ENCODE measurements at places on chromosomes 13 and 19.

- DNase-seq: peak; percentile 79
Observed at GRCh38 chr19:48390188-48391099, 907 bp downstream of the KDELR1 start.

- no peak for DNase-seq
Observed at GRCh38 chr19:39133431-39134270, 8.1 kb downstream of the PAK4 start.

- DNase-seq: no peak
Observed at GRCh38 chr13:54445453-54445852, 1416.8 kb downstream of the OLFM4 start.

DNA sequence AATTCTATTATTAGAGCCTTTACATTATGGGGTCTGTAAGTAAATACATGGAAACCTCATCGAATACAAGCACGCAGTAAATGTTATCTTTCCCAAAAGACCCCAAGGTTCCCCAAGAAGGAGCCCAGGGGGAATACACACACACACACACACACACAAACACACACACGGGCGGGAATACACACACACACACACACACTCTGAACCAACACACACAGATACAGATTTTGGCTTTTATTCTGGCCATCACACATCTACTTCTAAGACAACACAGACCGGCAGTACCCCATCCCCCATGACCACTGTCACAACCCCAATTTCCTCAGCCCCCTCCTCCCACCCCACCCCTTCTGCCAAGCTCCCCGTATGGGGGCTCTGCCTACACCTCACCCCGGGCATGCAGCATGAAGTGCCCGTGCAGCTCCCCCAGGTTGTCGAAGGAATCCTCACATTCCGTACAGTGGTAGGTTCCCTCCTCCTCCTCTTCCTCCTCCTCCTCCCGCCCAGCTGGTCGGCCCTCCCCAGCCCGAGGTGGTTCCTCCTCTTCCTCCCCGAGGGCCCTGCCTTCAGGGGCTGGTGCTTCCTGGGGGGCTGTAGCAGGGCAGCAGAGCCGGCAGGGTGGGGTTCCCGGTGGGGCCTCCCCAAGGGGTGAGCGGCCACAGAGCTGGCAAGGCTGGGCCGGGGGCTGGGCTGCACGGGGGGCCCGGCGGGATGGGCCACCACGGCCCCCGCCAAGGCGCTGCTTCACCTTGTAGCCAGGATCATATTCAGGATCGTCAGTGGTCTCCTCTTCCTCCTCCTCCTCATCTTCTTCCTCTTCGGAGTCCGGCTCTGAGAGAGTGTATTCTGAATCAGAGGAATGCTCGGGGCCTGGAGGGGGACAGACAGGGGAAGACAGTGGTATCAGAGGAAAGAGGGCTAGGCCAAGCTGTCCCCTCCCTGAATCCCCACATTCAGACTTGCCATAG lies 4.4 kb upstream of the SRRM5 start:
- DNase-seq: no peak

- no peak for DNase-seq
Observed at GRCh38 chr13:110281736-110282135, 25.2 kb downstream of the COL4A1 start.

Data from hematopoietic multipotent progenitor cell treated with erythropoietin and hydrocortisone succinate and interleukin-3 and kit ligand, for 6 days (in vitro differentiated cells).